ENCODE measurements at places on chromosomes 5 and 9. TPM values are rescaled to one million over a fixed set of nuclear protein-coding genes. Genes with fewer than 3 reads are reported as not detected.
A peak's percentile ranks its signal among the peaks of the same experiment; 100 is the strongest.

DNA sequence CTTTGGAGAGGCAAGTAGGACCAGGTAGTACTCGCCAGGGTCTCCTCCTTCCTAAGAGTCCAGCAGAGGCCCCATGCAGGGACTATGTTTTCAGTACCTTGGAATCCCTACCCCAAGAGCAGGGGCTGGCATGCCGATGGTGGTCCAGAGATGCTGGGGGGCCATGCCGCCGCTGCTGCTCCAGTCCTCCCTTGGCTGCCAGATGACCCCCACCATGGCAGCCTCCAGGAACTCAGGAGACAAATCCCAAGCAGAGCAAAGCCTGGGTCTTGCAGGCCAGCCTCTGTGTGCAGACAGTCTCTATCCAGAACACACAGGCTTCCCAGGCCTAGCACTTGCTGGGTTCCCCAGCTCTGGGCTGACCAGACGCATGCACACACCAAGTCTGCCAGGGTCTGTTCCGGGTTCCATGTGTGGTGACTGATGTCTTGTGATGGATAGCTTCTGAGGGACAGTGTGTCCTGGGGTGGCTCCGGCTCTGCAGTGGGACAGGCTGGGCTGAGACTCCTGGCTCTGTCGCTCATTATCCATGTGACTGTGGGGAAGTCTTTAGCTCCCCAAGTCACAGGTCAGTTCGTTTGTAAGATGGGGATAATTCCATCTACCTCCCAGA is 127.3 kb downstream of the CRB2 start:
- no peak for DNase-seq

- DNase-seq = peak; percentile 69
These were observed 62.4 kb upstream of the UBAC1 start for GRCh38 chr9:136023410-136024225.

The PKD2L2 gene
- 1.2 TPM for total RNA-seq

The NKD2 gene
- 2.3 TPM for total RNA-seq

The SLC26A2 gene
- total RNA-seq = 11.9 TPM

- DNase-seq = peak; percentile 60
These were observed 299.4 kb downstream of the COX7C start for GRCh38 chr5:86917117-86917579.

The C7 gene
- 2.3 TPM for total RNA-seq

- DNase-seq = no peak
These were observed 24.9 kb downstream of the VAV2 start for GRCh38 chr9:133967024-133967741.

Measured in muscle of leg (tissue), 16 donors.